ENCODE measurements at places on chromosomes 2 and 18.

- DNase-seq: peak; percentile 83
These were observed 12.2 kb downstream of the WNT10A start for GRCh38 chr2:218892693-218893348.

- DNase-seq: peak; percentile 4
These were observed 109.8 kb downstream of the AP1S3 start for GRCh38 chr2:223727562-223727961.

DNA sequence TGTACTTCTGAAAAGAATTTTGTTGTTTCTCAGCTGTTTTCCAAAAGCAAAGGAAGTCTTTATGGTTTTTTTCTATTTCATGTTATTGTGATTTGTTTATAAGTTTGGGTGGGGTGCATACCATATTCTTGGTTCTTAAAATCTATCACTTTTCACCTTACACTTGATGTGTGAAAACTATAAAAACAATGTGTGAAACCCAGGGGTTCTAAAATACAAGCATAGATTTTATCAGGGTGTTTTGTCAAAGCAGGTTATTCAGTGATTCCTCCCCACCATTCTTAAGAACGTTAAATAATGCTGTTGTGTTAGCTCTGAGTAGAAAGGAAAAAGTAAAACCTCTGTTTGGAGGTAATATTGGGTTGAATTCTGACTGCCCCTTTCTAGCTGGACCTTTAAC, 17.7 kb downstream of the RPE start:
- no peak for DNase-seq

GRCh38 chr2:10332402-10333246, 29.9 kb downstream of the HPCAL1 start:
- no peak for DNase-seq

DNA sequence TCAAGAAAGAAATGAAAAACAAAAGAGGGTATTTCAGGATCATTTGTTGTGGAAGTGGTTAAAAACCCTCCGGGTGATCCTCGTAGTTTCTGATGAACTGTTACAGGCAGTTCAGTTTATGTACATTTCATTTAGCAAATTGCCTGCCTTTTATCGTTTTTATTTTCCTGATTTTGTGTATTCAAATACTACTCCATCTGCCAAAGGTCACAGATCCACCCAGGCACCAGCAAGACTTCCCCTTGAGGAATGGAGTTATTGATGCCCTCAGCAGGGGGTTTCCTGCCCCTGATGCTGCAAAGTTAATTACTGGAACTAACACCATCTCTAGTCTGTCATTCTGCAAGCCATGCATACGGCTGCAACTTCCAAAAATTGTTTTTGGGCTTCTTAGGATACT, 641.9 kb downstream of the SLC4A3 start:
- DNase-seq: no peak

DNA sequence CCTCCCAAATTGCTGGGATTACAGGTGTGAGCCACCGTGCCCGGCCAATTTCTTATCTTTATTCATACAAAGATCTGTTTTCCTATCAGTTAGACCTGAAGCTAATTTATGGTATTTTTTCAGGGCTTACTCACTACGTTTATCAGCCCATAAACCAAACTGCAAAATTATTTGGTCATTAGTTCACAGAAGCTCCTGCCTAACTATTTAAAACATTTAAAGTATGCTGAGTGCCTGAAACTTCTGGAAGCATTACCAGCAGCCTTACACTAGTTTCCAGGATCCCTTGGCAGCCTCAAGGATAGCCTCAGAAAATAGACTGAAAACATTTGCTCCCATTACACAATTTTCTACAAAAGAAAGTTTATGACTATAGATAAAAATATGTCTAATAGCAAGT, 68.8 kb downstream of the GALNT13 start:
- DNase-seq: no peak

- DNase-seq: no peak
These were observed 403 bp upstream of the CLUL1 start for GRCh38 chr18:596288-596881.

- DNase-seq: no peak
These were observed 29.6 kb downstream of the COLEC12 start for GRCh38 chr18:470661-471501.

Measured in effector CD4-positive, alpha-beta T cell (primary cell).